ENCODE measurements at places on chromosomes 1 and 21.

GRCh38 chr1:33661811-33662454 lies 189.5 kb downstream of the ZSCAN20 start:
- DNase-seq, result no peak

- no peak for DNase-seq
Measured at GRCh38 chr1:88935522-88936222, 44.3 kb upstream of the GTF2B start.

DNA sequence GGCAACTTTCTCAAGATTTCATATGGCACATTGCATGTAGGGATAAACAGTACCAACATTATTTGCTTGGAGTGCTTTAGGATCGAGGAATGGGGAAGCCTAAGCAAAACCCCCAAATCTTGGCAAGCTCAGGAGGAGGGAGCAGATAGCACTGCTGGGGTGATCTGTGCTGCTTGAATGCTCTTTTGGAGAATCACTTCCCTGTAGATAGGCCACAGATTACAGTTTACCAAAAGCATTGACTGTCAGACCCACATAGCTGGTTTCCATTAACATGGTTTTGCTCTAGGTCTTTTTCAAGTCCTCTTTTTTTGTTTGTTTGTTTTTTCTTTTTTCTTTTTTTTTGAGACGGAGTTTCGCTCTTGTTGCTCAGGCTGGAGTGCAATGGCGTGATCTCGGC lies 36.8 kb downstream of the OR13G1 start:
- DNase-seq, result no peak

- DNase-seq, result peak; percentile 11
Measured at GRCh38 chr21:45836268-45836655, 145.3 kb upstream of the COL6A1 start.

All from activated T-cell treated with anti-CD3 and anti-CD28 coated beads, Interleukin-2, amount 50 U/mL, for 24 hours (primary cell).